ENCODE measurements at places on chromosomes 4 and X.

- no peak overlapping the region for H3K4me3 ChIP-seq
- H3K27me3 ChIP-seq = no peaks in the 10 kb centered on the region
- H3K4me1 ChIP-seq = peaks cover 30% of the 10 kb centered on the region
- no peaks in the 10 kb centered on the region for H3K36me3 ChIP-seq
- no peak for DNase-seq
- peak overlapping the region; percentile 62 for H3K27ac ChIP-seq
These were observed 64.6 kb upstream of the ENPP6 start for GRCh38 chr4:184282251-184282713.

GRCh38 chr4:180542445-180543100, 1700.6 kb upstream of the TENM3 start:
- no peak overlapping the region for H3K27ac ChIP-seq
- no peak for DNase-seq
- no peaks in the 10 kb centered on the region for H3K27me3 ChIP-seq
- H3K4me3 ChIP-seq = no peak overlapping the region

DNA sequence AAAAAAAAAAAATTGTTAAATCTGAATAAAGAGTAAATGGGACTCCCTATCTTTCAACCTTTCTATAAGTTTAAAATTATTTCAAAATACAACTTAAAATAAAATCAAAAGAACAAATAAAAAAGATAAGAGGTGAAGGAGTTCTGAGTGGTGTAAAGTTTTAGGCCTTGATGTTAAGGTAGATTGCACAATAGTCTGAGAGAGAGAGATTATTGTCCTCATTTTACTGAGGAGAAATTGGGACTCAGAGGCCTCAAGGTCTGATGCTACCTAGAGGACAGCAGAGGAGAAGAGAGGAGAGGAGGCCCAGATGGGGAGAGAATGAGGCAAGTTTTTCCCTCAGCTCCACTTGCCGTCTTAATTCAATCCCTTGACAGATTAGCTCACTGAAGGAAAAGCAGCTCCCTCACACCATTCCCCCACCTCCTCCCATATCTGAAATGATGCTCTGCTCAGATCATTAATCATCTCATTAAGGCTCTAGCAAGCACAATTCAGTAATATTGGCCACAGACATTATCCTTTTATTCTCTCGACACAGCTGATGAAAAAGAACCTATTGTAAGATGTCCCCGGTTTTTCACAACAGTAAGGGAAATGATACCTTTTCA, 106.3 kb upstream of the PTPN13 start:
- no peak for DNase-seq
- H3K4me3 ChIP-seq = no peak overlapping the region
- H3K27ac ChIP-seq = no peak overlapping the region
- H3K4me1 ChIP-seq = no peaks in the 10 kb centered on the region
- H3K27me3 ChIP-seq = no peaks in the 10 kb centered on the region
- no peaks in the 10 kb centered on the region for H3K36me3 ChIP-seq

- H3K27me3 ChIP-seq = no peaks in the 10 kb centered on the region
- DNase-seq = no peak
- no peaks in the 10 kb centered on the region for H3K36me3 ChIP-seq
- no peaks in the 10 kb centered on the region for H3K4me1 ChIP-seq
- no peak overlapping the region for H3K4me3 ChIP-seq
These were observed 93.3 kb downstream of the SYTL5 start for GRCh38 chrX:38099688-38100087.

- no peak overlapping the region for H3K4me3 ChIP-seq
- H3K27ac ChIP-seq = no peak overlapping the region
- H3K4me1 ChIP-seq = no peaks in the 10 kb centered on the region
- H3K36me3 ChIP-seq = no peaks in the 10 kb centered on the region
These were observed 48.0 kb upstream of the TMEM154 start for GRCh38 chr4:152727784-152728183.

GRCh38 chr4:8255698-8256441, 13.7 kb upstream of the HTRA3 start:
- H3K27ac ChIP-seq = peak overlapping the region; percentile 34
- H3K4me3 ChIP-seq = no peak overlapping the region
- peaks cover 13% of the 10 kb centered on the region for H3K4me1 ChIP-seq
- no peaks in the 10 kb centered on the region for H3K36me3 ChIP-seq
- peak; percentile 95 for DNase-seq

DNA sequence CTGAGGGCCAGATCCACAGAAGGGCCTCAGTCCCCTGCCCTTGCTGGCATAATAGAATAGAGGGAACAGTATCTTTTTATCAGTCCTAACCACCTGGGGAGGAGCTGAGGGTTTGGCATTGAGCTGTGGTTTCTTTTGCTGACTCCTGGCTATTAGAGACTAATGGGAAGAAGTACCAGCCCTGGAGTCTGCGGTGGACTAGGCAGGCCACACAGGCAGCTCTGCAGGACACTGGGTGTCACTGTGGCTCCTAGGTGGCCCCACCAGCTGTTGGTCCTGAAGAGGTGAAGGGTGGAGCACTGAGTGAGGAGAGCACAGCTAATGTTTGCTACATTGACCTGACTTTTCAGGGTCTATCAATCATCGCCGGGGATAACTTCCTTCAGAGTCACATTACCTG, 52.8 kb upstream of the GPC4 start:
- H3K36me3 ChIP-seq = no peaks in the 10 kb centered on the region
- DNase-seq = no peak
- H3K27me3 ChIP-seq = no peaks in the 10 kb centered on the region
- H3K4me3 ChIP-seq = no peak overlapping the region

GRCh38 chrX:26026179-26026578, 112.0 kb upstream of the MAGEB18 start:
- no peak overlapping the region for H3K27ac ChIP-seq
- DNase-seq = no peak
- H3K4me3 ChIP-seq = no peak overlapping the region

DNA sequence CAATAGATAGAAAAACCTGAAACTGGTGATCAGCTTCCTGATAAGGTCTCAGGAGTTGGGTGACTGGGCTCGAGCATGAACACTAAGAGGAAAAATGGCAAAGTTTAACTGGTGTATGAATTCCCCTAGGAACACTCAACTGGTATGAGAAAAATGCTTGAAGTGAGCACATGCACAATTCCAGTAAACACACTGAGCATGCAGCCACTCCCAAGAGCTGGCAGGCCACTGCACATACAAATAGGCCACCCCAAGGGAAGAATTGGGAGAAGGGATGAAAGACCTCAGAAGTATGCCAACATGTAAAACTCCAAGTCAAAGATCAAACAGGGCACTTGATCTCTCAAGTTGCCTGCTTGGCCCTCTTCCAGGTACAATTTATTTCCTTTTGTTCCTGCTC, 45.4 kb upstream of the GNPDA2 start:
- no peaks in the 10 kb centered on the region for H3K4me1 ChIP-seq
- H3K27me3 ChIP-seq = no peaks in the 10 kb centered on the region
- H3K4me3 ChIP-seq = no peak overlapping the region
- H3K27ac ChIP-seq = no peak overlapping the region

- H3K4me3 ChIP-seq = peak within 1 kb of the TSS; percentile 63
- peaks cover 19% of the 10 kb centered on the region for H3K4me1 ChIP-seq
- H3K27me3 ChIP-seq = no peaks in the 10 kb centered on the region
- H3K27ac ChIP-seq = peak within 1 kb of the TSS; percentile 84
- peaks cover 5% of the 10 kb centered on the region for H3K36me3 ChIP-seq
These were observed at the start of gene SLC35A2 for GRCh38 chrX:48911412-48912182. Gene SLC35A2, minus strand, starts transcription at chrX:48911646. Its CDS starts 10 bp downstream, at chrX:48911636.

DNA sequence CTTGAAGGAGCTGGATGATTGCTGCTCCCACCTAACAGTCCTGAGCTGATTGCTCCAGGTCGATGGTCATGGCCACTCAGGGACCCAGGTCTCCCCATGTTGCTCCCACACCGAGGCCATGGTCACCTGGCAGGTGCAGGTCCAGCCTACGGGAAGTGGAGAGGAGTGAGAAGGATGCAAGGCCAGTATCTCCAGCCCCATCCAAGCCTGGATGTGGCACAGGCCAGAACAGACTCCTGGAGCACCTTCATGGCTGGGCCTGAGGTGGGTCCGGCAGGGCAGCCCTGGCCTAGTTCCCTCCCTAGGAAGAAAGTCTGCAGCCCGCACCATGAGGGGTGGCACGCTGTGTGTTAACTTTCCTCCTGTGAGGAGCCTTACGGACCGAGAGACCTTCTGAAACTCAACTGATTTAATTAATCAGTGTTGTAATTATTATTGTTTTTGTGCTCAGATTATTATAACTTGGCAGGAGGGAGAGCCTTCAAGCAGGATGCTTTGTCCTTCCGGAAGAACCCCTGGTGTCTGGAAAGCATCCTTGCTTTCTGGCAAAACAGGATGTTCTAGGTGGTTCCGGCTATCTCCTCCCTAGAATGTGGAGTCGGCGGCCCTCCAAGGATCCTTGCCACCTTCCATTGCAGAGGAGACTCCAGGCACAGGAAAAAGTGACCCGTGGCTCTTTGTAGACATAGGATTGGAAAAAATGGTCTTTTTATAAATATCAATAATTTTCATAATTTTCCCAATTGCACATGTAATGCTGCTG, 92.3 kb upstream of the ADRA2C start:
- no peak overlapping the region for H3K27ac ChIP-seq
- H3K4me3 ChIP-seq = no peak overlapping the region
- no peaks in the 10 kb centered on the region for H3K36me3 ChIP-seq
- DNase-seq = peak; percentile 56
- peaks cover 53% of the 10 kb centered on the region for H3K27me3 ChIP-seq

DNA sequence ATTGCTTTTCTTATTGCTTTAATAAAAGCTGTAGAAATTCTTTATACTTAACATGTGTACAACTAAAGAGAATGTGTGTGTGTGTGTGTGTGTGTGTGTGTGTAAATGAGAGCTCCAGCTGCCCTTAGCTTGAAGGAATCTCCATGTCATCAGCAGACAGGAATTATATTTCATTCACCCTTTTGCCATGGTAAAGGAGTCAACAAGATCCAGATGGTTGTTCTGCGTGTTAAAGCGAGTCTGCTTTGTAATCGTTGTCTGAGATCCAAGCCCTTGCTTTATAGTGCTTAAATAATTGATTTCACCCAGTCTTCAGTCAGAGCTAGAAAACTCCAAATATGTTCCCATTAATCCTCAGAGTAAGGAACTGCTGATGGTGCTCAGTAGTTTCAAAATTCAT, 285.5 kb downstream of the PDGFC start:
- H3K27ac ChIP-seq = no peak overlapping the region
- no peak for DNase-seq
- H3K27me3 ChIP-seq = no peaks in the 10 kb centered on the region
- no peak overlapping the region for H3K4me3 ChIP-seq
- H3K36me3 ChIP-seq = no peaks in the 10 kb centered on the region
- peaks cover 7% of the 10 kb centered on the region for H3K4me1 ChIP-seq

- H3K36me3 ChIP-seq = peaks cover 95% of the 10 kb centered on the region
- H3K4me3 ChIP-seq = no peak overlapping the region
- no peaks in the 10 kb centered on the region for H3K27me3 ChIP-seq
- no peak for DNase-seq
- H3K27ac ChIP-seq = no peak overlapping the region
These were observed 40.9 kb upstream of the CPLX1 start for GRCh38 chr4:866761-867390.

DNA sequence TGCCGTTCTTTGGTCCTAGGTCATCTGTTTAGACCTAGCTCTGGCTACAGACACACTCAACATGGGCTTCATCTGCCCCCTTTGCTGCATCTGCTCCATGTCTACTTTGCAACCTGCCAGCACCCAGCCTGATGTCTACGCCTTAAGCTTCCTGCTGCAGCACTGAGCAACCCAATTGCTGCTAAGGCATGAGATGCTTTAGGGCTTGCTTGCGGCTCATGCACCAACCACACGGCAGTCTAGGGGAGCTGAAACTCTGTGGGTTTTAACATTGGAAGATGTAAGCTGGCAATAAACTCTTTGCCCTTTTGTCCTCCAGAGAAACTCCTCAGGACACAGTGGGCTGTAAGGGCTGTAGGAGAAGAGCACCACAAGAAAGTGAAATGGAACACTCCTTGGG, 11.7 kb upstream of the CLNK start:
- no peak overlapping the region for H3K4me3 ChIP-seq
- no peaks in the 10 kb centered on the region for H3K27me3 ChIP-seq
- no peak overlapping the region for H3K27ac ChIP-seq
- H3K36me3 ChIP-seq = no peaks in the 10 kb centered on the region
- H3K4me1 ChIP-seq = no peaks in the 10 kb centered on the region

DNA sequence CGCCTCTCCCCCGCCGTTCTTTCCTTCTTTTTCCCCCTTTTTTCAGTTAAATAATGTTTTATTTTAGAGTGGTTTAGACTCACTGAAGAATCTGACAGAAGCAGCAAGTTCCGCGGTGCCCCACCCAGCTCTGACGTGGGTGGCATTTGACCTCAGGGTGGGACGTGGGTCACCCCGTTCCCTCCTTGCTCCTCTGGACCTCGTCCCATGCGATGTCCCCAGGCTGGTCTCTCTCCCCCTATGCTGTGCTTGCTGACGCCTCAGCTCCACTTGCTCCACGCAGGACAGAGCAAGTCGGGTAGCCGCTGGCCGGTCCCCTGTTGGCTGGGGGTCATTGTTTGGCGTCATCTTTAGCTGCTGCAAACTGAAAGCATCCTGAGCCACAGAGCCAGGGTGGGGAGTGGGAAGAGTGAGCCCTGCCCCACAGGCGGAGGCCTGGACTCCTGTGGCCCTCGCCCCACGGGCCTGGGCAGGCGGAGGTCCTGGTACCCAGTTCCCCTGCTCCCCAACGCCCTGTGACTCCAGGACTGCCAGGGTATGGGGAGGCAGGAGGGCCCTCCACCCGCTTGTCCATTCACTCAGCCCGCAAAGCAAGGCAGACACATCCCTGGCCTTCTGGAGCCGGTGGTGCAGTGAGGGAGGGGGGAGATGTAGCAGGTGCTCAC, 30.8 kb downstream of the TRMT44 start:
- no peak overlapping the region for H3K4me3 ChIP-seq
- no peaks in the 10 kb centered on the region for H3K27me3 ChIP-seq
- DNase-seq = no peak
- H3K36me3 ChIP-seq = peaks cover 63% of the 10 kb centered on the region
- peaks cover 18% of the 10 kb centered on the region for H3K4me1 ChIP-seq
- H3K27ac ChIP-seq = no peak overlapping the region

DNA sequence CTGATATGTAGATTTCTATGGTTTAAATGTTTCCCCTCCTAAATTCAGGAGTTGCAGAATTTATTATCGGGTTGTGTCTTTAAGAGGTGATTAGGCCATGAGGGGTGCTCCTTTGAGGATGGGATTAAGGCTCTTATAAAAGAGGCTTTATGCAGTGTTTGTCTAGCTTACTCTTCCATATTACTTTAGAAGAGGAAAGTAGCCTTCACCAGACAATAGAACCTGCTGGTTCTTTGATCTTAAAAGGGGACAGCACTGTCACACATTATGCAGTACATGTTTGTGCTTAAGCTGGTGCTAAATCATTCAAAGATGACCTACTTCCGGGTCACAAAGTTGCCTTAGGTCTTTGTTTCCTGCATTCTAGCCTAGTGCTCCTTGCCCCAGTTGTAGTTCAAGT, 81.0 kb downstream of the CPXCR1 start:
- no peak overlapping the region for H3K27ac ChIP-seq
- H3K36me3 ChIP-seq = no peaks in the 10 kb centered on the region
- H3K27me3 ChIP-seq = no peaks in the 10 kb centered on the region
- no peak overlapping the region for H3K4me3 ChIP-seq
- H3K4me1 ChIP-seq = no peaks in the 10 kb centered on the region

DNA sequence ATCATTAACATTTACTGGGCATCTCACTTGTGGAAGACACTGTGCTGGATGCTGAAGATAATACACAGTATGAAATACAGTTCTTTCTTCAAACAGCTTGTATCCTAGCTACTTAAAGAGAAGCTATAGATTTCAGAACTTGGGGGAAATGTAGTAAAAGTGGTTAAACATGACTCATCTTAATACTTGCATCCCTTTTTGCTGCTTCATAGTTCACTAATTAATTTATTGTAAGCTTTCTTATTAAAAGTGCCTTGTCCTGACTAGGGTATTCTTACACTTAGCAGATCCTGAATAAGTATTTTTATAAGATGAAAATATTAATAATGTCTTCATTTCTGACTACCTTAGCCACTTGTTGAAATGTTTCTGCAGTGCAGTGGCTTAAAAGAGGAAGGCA, 132.8 kb upstream of the STIM2 start:
- no peaks in the 10 kb centered on the region for H3K4me1 ChIP-seq
- no peaks in the 10 kb centered on the region for H3K27me3 ChIP-seq
- no peak overlapping the region for H3K4me3 ChIP-seq
- DNase-seq = no peak
